ENCODE measurements at places on chromosomes 6 and 20.

DNA sequence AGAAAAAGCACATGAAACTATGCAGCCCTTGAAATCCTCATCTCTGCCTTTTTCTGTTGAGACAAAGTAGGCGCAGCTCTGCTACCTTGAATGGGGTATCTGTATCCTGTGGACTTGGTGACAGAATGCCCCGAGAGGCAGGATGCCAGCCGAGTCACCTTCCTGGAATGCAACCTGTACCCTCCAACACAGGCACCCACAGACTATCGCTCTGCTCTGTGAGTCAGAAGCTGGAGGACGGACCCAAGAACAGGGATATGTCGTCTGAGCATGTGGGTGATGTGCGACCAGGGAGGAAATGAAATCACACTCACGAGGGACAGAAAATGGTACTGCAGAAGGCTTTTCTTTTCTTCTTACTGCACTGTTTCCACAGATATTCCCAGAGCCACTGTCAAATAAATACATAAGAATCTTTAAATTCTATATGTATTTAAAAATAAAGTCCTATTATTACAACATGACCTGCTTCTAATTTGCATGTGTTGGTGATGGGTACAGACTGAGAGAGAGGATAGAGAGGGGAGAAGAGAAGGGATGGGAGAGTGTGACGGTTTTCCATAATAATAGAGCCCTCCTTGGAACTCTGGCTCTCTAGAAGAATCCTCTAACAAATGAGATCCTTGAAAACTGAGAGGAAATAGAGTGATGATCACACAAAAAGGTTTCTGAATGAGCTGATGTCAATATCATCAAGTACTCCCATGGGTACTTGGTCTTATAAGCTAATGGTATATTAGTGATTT lies 308.1 kb downstream of the FOXC1 start:
- DNase-seq = peak; percentile 49

DNA sequence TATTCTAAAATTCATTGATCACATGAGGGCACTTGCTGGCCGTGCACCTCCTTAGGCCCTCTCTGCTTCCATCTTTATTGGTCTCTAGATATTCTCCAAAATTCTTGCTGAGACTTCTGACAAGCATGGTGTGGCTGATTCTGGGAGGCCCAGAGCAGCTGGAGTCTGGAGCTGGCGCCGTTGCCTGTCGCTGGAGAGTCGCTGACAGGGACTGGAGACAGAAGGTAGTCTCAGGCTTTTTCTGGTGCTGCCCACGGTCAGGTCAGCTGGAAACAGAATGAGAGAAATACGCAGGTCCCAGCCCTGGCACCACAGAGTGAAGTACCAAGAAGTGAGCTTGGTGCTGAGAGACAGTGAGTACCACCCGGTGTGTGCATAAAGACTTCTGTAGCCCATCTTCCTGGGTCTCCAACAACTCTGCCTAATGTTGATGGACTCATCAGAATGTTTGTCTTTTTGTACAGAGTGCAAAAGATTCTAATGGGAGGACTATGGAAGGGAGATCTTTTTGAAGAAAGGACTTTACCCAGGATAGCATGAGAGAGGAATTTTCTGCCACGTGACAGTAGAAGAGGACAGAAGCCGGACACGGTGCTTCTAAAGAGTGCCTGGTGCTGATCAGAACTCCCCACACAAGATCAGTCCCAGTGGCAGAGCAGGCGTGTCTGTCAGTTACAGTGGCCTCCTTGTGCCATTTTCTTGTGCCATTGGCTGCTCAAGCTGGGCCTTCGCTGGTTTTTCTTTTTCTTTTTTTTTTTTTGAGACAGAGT lies 1.8 kb upstream of the ALDH8A1 start:
- no peak for DNase-seq

DNA sequence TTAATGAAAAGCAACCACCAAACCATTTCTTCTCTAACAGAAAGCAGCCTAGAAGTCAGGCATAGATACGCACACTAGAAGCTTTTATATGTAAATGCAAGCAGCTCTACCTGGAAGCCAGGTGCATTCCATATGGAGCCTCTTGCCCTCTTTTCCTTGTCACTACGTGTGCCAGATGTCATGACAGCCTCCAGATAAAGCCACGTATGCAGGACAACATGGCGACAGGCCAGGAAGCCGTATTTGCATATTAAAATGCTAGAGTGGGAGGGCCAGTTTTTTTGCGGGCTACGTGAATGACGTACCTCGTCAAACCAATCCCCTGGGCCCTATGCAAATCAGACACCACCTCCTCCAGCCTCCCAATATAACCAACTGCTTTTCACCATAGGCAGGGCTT lies 308.1 kb upstream of the SPTLC3 start:
- no peak for DNase-seq

GRCh38 chr6:135811170-135811569 lies 40.3 kb upstream of the PDE7B start:
- DNase-seq = no peak

DNA sequence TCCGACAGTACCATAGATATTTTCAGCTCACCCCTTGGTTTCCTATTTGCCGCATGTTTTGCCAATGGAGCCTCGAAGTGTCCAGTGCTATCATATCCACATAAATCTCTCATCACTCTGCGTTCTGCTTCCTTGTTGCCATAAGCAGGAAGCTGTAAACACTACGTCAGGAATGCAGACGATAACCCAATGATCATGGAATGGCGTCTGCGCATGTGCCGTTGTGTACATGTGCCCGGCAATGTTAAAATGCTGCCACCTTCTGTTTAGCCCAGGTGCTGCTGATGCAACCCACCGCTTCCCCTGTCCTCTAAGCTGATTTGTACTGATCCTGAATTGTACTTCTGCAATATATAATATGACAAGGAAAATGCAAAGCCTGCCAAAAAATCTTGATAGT lies 607.5 kb downstream of the HDGFL1 start:
- DNase-seq = no peak

DNA sequence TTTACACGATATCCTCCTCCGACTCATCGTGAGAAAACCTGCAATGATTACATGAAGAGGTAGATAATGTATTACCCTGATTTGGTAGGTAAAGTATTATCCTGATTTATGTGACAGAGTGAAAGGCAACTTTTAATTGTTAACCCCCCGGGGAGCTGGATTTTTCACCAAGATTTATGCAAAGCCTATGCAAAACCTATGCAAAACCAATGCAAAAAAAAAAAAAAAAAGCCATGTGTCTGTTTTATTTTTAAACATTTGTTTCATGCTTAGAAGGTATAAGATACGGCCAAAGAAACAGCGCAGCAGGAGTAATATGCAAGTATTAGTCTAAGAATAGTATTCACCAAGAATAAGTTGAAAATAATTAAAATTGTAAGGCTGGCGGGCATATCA lies 109.9 kb downstream of the IPCEF1 start:
- no peak for DNase-seq

GRCh38 chr6:114712129-114712662 lies 369.4 kb upstream of the HS3ST5 start:
- DNase-seq = no peak

DNA sequence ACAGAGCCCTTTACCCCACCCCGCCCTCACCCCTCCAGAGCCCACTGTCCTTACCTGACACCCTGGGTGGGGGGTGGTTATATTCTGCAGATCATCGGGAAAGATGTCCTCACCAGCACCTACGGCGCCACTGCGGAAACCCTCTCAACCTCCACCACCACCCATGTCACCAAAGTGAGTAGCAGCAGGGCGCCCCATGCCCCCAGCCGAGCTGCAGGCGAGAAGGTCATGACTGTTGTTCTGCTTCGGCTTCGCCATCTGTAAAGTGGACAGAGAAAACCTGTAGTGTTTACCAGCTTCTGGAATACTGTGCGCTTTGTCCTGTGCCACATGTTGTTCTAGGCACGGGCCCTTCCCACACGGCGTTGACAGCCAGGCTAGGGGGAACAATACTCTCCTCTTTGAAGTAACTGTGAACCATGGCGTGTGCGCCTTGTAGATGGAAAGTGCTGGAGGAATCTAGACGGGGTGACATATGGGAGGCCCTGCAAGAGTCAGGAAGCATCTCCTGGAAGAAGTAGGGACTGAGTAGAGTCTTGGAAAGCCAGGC lies 16.5 kb upstream of the AAR2 start:
- DNase-seq = no peak

- no peak for DNase-seq
Observed at GRCh38 chr20:20856306-20856705, 143.9 kb upstream of the RALGAPA2 start.

GRCh38 chr20:46701057-46701456 lies 8.4 kb upstream of the SLC2A10 start:
- DNase-seq = no peak
